ENCODE measurements at places on chromosomes 7 and 10.

DNA sequence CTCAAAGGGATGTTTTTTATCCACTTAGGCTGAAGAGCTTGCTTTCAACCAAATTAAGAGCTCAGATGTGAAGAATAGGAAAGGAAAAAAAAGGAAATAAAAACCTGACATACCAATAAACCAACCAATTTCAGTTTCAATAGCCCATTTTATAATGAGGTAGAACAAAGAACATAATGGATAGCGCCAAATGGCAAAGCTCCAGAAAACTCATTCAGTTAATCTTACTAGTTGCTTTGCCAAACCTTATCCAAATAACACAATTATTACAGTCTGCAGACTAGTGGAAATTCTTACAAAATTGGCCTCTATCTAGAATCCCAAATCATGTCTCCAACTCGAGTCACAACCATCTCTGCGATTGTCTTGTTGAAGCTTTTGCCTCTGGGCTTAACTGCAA is 337.0 kb downstream of the CRPPA start:
- no peak for DNase-seq

GRCh38 chr10:48456361-48456804 is 148.5 kb downstream of the ARHGAP22 start:
- DNase-seq: no peak

- DNase-seq: no peak
These were observed 830 bp downstream of the IMPDH1 start for GRCh38 chr7:128408709-128409595.

DNA sequence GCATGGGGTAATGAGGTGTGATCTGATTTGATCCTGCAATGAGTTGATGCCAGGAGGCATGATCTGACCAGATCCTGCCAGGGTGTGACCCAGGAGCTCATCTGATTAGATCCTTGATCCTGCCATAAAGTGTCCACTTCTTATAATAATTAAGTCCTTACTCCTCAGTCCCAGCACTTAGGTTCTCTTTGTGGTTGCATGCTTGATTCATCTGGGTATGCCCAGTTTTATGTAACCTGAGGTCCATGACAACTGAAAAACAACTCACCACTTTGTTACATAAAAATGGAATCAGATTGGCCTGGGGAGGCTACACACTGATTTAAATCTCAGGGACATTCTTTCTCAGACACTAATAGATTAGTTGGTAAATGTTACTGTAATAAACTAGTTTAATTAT is 19.1 kb downstream of the ACADSB start:
- no peak for DNase-seq

DNA sequence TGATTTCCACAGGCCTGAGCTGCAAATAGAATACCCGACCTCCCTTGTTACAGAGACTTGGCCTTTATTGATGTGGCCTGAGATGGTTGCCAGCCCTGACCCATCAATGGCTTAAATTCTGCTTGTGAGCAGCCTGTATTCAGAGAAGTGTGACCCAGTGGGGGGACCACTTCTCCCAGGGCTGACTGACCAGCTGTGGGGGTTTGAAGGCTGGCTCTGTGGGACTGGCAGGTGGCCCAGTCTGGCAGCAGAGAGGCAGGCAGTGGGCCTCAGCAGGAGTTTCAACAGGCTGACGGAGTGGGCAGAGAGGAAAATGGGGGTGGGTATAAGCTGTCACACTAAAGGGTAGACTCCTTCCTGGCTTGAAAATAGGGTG is 12.2 kb upstream of the PPIF start:
- no peak for DNase-seq

DNA sequence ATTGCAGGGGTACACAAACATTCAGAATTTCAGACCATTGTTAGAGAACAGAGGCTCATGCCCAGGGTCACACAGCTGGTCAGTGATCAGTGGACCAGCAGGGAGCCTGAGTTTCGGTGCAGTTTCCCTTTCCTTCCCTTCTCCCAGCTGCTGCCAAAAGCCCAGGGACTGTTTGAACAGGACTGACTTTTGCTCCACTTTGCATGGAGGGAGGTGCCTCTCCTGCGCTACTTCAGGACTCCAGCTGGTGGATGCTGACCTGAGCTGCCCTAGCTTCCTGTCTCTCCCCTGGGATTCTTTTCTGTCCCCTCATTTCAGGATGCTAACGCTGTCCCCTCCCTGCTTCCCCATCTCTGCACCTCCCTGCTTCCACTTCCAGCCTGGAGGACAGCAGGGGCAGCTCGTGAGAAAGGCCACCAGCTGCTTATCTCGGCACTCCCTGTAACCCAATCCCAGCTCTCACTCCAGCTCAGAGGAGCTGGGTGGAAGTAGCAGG is 14.5 kb downstream of the SH2D4B start:
- DNase-seq: no peak

GRCh38 chr7:19066170-19066569 is 51.3 kb downstream of the TWIST1 start:
- DNase-seq: no peak

DNA sequence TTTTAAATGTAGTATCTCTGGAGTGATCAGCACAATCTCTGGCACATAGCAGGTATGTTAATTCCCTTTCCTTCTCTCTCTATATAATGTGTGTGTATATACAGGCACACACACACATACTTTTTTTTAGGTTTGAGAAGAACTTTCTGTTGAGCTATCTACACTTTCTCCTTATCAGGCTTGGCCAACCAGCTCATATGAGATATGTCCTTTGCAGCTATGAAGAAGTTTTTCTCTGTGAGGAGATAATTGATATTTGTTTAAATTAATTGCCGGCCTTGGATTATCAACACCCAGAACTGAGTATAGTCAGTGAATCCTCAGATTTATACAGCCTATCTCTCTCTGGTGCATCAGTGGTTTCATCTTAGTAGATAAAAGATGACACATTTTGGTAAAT is 2.3 kb upstream of the MCU start:
- DNase-seq: no peak

- no peak for DNase-seq
These were observed 12.1 kb upstream of the MYL7 start for GRCh38 chr7:44152971-44153947.

GRCh38 chr10:132320654-132321469 is 11.1 kb upstream of the LRRC27 start:
- DNase-seq: no peak

DNA sequence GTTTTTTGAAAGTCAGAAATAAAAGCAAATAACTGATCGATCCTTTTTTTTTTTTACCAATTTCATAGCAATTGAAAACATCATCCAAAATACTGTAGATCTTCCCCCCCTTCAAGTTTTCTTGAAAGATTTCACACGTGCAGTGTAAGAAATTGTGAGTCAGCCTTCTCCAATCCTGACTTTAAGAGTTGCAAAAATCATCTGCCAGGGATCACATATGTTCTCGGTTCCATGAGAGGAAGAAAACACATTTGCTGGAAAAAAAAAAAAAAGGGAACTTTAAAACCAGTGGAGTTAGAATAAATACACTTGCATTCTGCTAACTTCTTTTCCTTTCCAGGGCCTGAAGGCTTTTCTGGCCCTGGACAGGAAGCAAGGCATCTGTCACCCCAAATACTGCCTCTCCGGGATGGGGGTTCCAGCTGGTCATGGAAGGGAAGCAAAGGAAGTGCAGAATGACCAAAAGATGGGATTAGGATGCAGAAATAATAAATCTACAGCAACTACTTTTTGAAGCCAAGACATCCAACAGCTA is 198.4 kb upstream of the KIAA1217 start:
- no peak for DNase-seq

DNA sequence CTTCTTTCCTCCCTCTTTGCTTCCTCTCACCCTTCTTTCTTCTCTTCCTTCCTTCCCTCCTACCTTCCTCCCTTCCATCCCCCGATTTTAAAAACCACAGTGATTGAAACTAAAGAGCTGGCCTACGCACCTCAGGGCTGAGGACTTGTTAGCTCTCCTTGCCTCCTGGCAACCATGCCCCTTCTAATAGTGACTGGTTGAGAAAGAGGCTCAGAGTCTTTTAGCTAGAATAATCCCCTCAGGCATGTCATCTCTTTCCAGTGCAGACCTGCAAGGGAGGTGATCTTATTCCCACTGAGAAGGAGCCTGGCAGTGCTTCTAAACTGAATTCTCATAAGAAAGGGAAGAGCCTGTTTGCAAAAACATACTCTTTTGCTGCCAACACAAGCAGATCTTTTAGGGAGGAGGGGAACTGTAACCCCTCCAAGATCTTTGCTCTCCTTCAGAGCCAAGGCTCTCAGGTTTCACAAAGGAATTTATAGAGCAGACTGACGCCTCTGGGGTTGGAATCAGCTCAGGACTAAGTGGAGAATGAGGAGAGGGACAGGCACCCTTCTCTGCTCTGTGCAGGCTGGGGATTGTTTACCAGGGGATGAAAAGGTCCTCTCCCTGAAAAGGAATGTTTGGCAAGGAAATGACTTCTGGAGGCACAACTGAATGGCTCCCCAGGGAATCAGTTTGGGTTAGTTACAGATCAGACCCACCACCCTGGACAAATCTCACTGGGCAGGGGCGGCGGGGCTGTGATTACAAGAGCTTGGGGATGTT is 9.4 kb upstream of the ANKRD1 start:
- DNase-seq: no peak

DNA sequence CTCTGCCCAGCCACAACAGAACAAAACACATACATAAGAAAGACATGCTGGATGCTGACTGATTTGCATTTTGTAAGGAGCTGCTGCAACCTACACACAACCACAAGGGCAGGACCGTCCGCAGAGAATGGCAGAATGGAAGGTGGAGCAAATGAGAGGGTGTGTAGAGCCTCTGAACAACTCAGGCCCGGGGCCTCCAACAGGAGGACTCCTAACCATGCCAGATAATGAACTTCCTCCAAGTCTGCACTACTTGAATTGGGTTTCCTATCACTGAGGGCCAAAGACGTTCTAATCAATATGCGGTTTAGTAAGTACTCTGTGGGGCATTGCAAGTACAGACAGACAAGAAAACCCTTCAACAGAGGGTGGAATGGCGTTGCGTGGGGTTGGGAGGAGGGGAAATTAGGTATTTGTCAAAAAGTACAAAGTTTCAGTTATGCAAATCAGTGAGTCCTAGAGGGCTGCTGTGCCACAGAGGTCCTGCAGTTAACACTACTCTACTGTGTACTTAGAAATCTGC is 14.6 kb downstream of the VOPP1 start:
- no peak for DNase-seq

DNA sequence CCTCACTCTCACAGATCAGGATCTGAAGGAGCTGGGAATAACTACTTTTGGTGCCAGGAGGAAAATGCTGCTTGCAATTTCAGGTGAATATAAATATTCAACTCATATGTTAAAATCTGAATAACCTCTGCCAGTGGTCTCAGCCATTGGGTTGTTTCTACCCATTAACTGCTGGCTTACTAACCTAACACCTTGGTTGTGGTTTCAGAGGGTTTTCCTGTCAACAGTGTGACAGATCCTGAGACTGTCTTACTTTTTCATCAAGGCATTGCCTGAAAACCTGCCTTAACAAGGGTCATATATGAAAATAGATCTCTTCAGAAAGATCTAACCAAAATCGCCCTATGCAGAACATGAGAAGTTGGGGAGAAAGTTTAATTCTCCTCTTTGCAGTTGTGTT is 307.7 kb downstream of the BICC1 start:
- no peak for DNase-seq

- no peak for DNase-seq
These were observed 18.5 kb downstream of the PIK3CG start for GRCh38 chr7:106883456-106884026.

DNA sequence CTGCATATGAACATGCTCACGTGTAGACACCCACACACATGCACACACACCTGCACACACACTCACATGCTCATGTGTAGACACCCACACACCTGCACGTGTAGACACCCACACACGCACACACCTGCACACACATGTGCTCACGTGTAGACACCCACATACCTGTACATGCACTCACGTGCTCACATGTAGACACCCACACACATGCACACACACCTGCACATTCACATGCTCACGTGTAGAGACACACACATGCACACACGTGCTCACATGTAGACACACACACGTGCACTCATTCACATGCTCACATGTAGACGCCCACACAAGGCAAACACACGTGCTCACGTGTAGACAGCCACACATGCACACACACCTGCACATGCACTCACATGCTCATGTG is 275.8 kb downstream of the PTPRN2 start:
- no peak for DNase-seq

GRCh38 chr7:31134246-31135188 is 82.4 kb downstream of the ADCYAP1R1 start:
- DNase-seq: peak; percentile 8

- DNase-seq: no peak
These were observed 1058.4 kb downstream of the SORCS3 start for GRCh38 chr10:105699504-105699903.

DNA sequence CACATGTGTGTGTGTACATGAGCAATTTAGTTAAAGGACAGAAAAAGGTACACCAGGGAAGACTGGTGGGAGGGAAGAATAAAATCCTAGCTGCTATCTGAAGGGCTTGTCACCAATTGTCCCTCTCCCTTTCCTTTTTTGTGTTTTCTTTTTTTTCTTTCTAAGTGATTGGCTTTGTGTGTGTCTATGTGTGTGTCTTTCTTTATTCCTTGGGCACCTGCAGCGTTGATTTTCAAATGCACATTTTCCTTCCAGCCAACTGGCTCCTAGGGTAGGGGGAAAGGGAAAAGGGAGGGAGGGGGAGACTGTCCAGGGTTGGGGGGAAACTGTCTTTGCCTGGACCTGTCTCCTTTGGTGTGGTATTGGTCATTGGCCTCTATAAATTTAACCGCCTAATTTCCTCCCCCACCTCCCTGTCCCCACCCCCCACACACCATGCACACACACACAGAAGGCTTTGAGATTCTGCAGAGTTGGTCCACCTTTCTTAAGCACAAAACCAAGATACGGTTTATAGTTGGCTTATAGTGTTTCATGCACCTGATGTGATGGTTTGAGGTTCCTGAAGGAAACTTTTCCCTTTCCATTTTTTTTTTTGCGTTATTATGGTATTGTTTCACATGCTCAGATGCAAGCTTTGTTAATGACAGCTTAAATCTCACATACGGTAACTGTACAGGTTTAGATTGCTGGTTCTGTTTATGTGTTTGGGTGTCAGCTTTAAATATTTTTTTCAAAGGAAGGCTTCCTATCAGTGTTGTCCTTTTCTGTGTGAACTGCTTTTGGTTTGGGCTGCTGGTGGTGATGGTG is 2.6 kb downstream of the AUTS2 start:
- DNase-seq: no peak

DNA sequence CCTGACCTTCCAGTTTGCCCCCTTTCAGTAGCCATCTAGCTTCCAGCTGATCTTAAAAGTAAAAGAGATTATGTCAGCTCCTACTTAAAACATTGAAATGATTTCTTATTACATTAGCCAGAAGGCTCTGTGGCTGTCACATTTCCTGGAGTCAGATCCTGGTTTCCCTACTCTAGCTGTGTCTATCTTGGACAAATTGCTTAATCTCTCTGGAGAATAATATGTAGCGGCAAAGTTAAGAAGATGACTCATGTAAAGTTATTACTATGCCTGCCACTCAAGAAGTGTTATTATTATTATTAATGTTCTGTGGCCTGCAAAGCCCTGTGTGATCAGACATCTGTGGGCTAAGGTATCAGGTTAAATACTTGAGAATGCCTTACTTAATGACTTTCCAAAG is 107.2 kb downstream of the RUNDC3B start:
- no peak for DNase-seq

GRCh38 chr10:98295401-98295811 is 27.4 kb upstream of the LOXL4 start:
- no peak for DNase-seq
